ENCODE measurements at places on chromosomes 11 and 22. TPM values are rescaled to one million over a fixed set of nuclear protein-coding genes. Genes with fewer than 3 reads are reported as not detected.

HPX gene
- polyA plus RNA-seq = 2.2 TPM

TSSK2 gene
- polyA plus RNA-seq = not detected

MPZL3 gene
- polyA plus RNA-seq = 0.63 TPM

IL17REL gene
- polyA plus RNA-seq = not detected

CREB3L1 gene
- polyA plus RNA-seq = 70.7 TPM

CLCF1 gene
- 4.1 TPM for polyA plus RNA-seq

PARVG gene
- 3.1 TPM for polyA plus RNA-seq

NXPE2 gene
- polyA plus RNA-seq = not detected

CENPM gene
- polyA plus RNA-seq = 7.5 TPM

MIAT gene
- 1.5 TPM for polyA plus RNA-seq

GRIK4 gene
- 0.39 TPM for polyA plus RNA-seq

VPREB1 gene
- 0.17 TPM for polyA plus RNA-seq

DNA sequence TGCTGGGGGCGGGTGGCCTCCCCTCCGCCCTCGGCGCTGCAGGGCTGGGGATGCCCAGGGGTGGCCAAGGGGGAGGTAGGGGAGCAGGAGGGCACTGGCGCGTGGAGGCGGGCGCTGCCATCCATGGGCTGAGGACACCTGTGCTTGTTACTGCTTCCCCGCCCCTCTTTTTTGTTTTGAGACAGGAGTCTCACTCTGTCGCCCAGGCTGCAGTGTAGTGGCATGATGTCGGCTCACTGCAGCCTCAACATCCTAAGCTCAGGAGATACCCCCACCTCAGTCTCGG is 683 bp upstream of the FADS3 start:
- DNase-seq = no peak

GRCh38 chr22:26835929-26836528 is 178.6 kb downstream of the MIAT start:
- peak; percentile 28 for DNase-seq

DNA sequence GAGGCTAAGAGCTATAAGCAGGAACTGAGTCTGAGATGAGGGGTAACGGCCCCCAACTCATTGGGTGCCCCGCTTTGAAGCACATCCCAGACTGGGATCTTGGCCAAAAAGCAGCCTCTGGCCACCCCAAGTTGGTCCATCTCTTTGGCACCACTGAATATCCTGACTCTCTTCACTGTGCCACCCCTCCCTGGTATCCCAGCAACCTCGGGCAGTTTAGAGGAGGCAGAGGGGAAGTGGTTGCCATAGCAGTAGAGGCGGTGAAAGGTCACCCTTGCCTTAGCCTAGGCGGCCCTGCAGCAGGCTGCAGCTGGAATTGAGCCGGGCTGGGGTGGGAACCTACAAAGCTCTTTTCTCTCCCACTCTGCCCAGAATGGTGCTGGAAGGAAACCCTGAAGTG is 1.1 kb downstream of the PELI3 start:
- DNase-seq = peak; percentile 57

GRCh38 chr11:45643598-45644260 is 21.7 kb downstream of the CHST1 start:
- DNase-seq = no peak

GRCh38 chr11:132909021-132909606 is 623.2 kb downstream of the OPCML start:
- DNase-seq = no peak

GRCh38 chr22:39309881-39310714 is 9.3 kb downstream of the RPL3 start:
- no peak for DNase-seq

GRCh38 chr11:73283276-73284000 is 11.3 kb downstream of the P2RY6 start:
- no peak for DNase-seq

- no peak for DNase-seq
These were observed 27.7 kb downstream of the OR2AT4 start for GRCh38 chr11:75068993-75069392.

GRCh38 chr11:35615921-35616900 is 2.0 kb upstream of the FJX1 start:
- DNase-seq = peak; percentile 70

DNA sequence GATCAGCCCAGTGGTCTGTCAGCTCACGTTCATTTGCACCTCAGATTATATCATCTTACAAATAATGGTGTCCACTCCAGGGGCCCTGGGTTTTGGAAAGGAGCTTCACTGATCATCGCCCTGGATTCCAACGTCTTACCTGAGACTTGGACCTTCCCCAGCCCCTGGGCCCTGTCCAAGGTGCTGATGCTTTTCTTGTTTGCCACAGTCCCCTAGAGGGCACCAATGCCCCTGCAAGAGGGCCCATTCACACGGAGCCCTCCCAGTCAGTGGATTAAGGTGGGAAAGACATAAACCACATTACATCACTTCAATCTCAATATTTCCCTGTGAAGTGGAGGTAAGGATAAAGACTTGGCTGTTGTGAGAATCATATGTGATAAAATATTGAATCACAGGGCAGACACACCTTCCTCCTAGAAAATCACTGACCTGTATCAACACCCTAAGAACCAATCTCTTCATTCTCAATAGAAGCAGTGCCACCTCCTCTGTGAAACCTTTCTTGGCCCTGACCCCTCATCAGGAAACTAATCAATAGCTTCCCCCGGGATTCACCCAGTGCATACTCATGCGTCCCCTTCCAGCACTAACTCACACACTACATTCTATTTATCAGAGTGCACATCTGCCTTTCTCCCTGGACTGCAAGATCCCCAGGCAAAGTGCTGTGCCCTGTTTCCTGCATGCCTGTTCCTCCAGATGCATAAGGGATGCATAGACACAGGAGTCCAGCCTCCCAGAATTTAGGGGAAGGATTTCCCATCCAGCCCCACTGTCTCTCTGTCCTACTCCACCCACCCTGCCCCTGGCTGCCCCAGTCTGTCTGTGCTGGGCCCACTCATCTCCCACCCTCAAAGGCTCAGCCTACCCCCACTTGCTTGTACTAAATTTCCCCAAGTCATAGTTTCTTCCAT is 167.0 kb downstream of the BUD13 start:
- DNase-seq = peak; percentile 21

DNA sequence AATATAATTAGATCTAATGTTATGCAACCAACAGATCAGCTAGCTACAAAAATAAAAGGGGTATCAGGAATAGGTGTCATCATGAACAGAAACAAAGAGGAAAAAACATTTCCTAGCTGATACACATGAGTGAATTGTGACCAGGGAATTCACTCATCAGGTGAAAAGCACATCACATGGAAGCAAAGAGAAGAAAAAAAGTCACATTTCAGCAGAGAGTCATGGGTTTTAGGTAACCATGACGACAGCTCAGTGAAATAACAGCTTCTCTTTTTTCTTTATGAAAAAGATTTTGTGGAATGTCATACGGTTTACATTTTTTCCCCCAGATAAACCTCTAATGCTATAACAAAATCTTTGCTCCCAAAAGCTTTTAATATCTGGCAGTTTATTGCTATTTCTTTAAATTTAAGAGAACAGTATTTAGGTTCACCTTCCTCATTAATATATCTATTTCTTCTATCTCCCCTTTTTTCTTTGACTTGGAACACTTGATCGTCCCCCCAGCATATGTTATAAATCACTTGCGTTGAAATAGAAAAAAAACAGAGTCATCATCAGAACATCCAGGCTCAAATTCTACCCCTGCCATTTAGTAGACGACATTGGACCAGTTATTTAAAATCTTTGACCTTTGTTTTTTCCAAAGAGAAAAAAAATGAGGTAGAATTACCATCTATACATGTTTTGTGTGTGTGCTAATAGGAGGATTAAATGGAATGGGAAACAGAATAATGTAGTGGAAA is 5.3 kb downstream of the TYR start:
- DNase-seq = peak; percentile 62

DNA sequence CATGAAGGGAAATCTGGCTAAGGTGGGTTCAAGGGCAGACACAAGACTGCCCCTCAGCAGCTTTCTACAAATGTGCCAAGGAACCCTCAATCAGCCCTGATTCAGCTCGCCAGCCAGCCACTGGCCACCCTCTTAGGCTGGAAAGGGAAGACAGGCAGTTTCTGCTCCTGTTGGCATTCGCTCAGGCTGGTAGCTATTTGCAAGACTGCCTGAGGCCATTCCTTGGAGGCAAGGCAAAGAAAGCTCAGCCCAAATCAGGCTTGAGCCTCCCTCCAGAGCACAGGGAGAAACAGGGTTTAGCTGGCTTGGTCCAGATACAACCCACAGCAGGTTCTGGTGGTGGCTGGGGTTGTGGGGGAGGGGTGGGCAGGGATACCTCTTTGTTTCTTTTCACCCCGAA is 19.2 kb downstream of the TP53I11 start:
- no peak for DNase-seq

GRCh38 chr11:77589181-77589520 is 602 bp upstream of the AQP11 start:
- DNase-seq = no peak

DNA sequence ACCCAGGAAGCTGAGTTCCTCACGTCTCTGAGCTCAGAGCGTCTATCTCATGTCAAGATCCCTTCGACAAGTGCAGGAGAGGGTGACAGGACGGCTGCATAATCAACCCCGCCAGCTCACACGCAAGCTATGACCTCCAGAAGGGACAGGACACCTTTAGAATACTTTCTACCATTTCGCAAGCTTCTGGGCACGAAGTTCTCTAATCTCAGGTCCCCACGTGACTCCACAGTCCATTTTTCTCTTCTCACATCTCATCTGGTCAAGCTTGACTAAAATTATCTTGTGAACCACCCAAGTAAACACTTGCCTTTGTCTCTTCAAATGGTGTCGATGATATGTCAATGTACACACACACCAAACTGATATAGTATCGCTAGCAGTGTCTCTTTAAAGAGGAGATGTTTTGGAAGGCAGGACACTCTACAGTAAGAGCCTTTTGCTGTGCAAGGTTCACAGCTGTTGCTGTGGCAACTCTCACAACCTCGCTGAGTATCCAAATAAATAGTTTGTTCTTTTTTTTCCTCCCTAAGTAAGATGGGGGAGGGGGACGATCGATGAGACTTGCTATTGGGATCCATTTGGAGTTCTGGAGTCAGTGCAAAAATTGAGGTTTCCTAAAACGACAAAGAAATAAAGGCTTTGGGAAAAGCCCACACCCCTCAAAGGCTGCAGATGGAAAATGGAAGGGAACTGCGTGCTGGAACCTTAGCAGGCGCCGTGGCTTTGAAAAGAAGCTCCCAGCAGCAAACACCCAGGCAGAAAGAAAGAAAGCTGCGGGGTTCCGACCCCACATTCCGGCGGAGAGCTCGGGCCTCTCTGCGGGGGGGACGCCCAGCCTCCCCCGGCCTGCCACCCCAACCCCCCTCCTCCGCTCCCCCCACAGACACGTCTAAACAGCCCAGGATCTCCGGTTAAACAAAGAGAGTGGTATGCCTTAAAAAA is 215.4 kb upstream of the UBASH3B start:
- peak; percentile 88 for DNase-seq

All from muscle of leg (tissue), 16 donors.